ENCODE measurements at places on chromosomes 13 and 19. TPM values are rescaled to one million over a fixed set of nuclear protein-coding genes. Genes with fewer than 3 reads are reported as not detected.

DNA sequence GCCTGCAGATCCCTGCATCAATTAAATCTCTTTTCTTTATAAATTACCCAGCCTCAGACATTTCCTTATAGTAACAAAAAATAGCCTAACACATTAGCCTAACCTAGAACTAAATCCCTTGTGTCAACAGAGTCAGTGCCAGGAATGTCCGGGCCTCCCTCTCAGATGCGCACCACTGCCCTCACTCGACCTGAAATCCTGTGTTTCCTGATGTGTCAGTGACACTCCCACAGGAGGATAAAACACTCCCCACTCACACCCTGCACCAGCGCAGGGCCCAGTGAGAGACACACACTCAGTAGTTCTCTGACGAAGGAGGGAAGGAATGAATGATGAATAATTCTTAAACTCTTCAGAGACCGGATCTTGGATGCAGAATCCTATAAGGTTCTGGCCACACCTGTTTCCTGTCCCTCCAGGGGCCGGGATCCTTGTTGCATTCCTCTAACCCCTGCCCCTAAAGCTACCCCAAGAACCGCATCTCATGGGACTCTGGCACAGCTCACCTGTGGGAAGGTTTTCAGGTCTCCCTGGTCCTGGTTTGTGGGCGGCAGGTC, 3.1 kb downstream of the CEACAM3 start:
- no peaks in the 10 kb centered on the region for H3K36me3 ChIP-seq
- H3K4me3 ChIP-seq, result no peak overlapping the region
- H3K4me1 ChIP-seq, result no peaks in the 10 kb centered on the region
- H3K27me3 ChIP-seq, result no peaks in the 10 kb centered on the region

GRCh38 chr19:8050274-8051096, 2.1 kb upstream of the CCL25 start:
- no peaks in the 10 kb centered on the region for H3K27me3 ChIP-seq
- H3K27ac ChIP-seq, result no peak overlapping the region
- no peaks in the 10 kb centered on the region for H3K36me3 ChIP-seq

DNA sequence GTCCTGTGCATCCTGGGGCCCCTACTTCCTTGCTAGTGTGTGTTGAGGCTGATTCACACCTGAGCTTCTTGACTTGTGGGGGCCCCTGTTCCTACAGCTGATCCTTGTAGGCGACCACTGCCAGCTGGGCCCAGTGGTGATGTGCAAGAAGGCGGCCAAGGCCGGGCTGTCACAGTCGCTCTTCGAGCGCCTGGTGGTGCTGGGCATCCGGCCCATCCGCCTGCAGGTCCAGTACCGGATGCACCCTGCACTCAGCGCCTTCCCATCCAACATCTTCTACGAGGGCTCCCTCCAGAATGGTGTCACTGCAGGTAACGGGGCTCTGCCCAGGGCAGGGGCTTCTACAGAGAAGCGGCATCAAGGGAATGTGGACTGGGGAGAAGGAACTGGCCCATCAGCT, 25.5 kb downstream of the UPF1 start:
- no peak overlapping the region for H3K27ac ChIP-seq
- H3K36me3 ChIP-seq, result peaks cover 100% of the 10 kb centered on the region

DNA sequence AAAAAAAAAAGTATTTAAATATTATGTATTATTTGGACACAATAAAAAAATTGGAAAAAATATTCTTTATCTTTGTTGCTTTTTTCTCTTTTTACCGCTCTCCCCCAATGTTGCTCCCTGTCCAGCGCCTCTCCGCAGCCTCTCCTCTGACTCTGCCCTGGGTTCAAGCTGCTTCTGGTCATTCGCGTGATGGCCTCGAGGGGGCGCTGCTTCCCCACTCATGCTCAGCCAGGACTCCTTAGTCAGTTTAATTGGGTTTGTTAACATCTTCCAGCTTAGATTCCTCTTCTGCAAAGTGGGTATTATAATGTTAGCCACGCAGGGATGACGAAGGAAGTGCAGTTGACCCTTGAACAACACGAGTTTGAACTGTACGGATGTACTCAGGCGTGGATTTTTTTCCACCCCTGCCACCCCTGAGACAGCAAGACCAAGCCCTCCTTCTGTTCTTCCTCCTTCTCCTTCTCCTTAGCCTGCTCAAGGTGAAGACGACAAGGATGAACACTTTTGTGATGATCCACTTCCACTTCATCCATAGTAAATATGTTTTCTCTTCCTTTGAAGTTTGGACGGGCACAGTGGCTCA, 4.9 kb upstream of the NWD1 start:
- DNase-seq, result no peak
- no peak overlapping the region for H3K4me3 ChIP-seq
- peaks cover 4% of the 10 kb centered on the region for H3K4me1 ChIP-seq

DNA sequence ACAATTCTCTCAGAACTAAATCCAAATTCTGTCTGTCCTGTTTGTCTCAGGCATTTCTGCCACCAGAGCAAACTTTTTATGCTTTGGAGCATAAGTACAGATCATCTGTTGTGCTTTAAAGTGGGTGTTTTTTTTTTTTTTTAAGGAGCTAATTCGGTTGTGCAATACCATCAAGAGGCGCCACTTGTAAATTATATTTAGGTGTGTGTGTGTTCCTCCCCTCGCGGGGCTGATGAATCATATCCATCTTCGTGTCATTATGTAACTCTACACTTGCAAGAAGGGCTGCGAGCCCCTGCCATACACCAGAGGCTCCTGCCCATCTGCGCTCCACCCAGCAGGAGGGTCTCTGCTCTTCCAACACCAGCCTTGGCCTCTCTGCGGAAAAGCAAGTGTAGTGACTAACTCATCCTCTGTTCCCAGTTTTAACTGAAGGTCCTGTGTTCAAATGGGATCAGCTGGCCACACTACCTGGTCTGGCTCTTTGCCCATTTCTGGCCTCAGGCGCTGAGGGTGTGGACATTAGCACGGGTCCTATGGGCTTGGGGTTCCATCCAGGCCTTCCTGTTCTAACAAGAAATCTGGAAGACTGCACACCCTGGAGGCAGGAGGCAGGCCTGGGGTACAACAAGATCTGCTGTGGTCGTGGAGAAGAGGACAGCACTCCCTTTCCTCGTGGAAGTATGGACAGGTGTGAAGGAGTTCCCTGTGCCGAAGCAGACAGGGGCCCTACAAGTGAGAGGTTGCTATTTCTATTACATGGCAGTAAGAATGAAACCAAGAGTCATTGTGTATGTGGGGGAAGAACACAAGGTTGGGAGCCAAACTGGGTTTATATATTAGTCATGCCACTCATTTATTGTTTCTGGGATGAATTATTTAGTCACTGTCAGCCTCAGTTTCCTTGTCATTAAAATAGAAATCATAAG, 96.1 kb upstream of the MBNL2 start:
- H3K36me3 ChIP-seq, result no peaks in the 10 kb centered on the region
- no peaks in the 10 kb centered on the region for H3K27me3 ChIP-seq
- H3K27ac ChIP-seq, result peak overlapping the region; percentile 66
- H3K4me1 ChIP-seq, result peaks cover 45% of the 10 kb centered on the region

DNA sequence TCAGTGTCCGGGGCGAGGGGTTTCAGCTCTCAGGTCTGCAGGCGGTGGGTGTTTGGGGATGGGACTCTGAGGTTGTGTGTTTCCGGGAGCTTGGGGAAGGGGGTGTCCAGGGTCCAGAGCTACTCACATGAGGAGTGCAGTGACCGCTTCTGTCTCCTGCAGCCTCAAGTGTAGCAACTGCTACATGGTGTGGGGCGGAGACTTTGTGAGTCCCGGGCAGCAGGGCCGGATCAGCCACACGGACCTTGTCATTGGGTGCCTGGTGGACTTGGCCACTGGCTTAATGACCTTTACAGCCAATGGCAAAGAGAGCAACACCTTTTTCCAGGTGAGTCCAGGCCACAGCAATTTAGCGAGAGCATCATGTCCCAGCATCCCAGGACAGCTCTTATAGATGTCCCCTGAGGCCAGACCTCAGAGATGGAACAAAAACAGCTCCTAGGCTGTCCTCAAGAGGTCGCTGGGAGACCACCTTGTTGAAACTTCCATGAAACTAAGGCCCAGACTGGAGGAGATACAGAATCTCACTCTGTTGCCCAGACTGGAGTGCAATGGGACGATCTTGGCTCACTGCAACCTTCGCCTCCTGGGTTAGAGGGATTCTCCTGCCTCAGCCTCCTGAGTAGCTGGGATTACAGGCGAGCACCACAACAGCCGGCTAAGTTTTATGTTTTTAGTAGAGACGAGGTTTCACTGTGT, 44.9 kb downstream of the RYR1 start:
- H3K4me3 ChIP-seq, result no peak overlapping the region
- H3K27me3 ChIP-seq, result no peaks in the 10 kb centered on the region
- H3K4me1 ChIP-seq, result no peaks in the 10 kb centered on the region
- DNase-seq, result no peak
- no peaks in the 10 kb centered on the region for H3K36me3 ChIP-seq

FFAR3 gene
- 1.9 TPM for total RNA-seq

CALR3 gene
- not detected for total RNA-seq

CLEC17A gene
- not detected for total RNA-seq

EXOC3L2 gene
- total RNA-seq, result 0.33 TPM

Measured in sigmoid colon (tissue), 7 donors.